ENCODE measurements at places on chromosomes 3 and 15. TPM values are rescaled to one million over a fixed set of nuclear protein-coding genes. Genes with fewer than 3 reads are reported as not detected.

DNA sequence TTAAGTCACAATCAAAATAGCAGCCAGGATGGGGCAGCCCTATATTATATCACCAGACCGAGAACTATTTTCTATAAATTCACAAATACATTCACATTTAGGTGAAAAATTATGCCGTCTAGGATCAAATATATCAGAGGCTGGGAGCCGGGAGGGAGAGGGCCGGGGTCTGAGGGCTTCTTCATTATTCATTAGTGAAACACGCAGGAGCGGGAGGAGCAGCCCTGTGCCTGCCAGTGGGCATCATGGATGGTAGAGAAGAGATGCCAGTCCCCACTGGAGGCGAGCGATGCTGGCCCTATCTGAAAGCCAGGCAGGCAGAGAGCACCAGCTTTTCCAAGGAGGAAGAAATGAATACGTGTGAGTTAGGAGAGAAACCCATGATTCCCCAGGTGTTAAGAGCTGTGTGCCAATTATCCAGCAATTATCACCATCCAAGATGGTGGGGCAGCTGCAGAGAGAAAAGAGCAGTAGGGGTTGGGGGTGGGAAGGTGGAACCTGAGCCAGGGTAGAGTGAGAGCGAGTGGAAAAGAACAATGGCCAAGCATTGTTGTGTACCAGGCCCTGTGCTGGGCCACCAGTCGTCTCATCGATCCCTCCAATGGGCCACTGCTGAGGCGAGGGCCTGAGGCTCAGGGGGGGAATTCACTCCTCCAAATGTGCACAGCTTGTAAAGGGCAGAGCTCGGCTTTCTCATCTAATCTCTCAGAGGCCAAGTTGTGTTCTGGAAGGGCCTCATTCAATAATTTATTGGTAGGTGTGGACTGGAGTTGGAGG is 261.3 kb upstream of the TLE3 start:
- H3K4me1 ChIP-seq, result peaks cover 4% of the 10 kb centered on the region
- no peak overlapping the region for H3K27ac ChIP-seq

GRCh38 chr15:88810446-88810845 is 7.2 kb downstream of the ACAN start:
- H3K4me3 ChIP-seq, result no peak overlapping the region
- no peaks in the 10 kb centered on the region for H3K36me3 ChIP-seq
- H3K27ac ChIP-seq, result no peak overlapping the region
- peak; percentile 53 for DNase-seq
- no peaks in the 10 kb centered on the region for H3K27me3 ChIP-seq

GRCh38 chr3:194869482-194870169 is 183.9 kb downstream of the FAM43A start:
- peak; percentile 88 for DNase-seq
- no peaks in the 10 kb centered on the region for H3K36me3 ChIP-seq
- H3K27ac ChIP-seq, result peak overlapping the region; percentile 96
- H3K27me3 ChIP-seq, result no peaks in the 10 kb centered on the region

- H3K27me3 ChIP-seq, result no peaks in the 10 kb centered on the region
- no peak overlapping the region for H3K4me3 ChIP-seq
- H3K27ac ChIP-seq, result no peak overlapping the region
- H3K4me1 ChIP-seq, result peaks cover 76% of the 10 kb centered on the region
- DNase-seq, result no peak
- no peaks in the 10 kb centered on the region for H3K36me3 ChIP-seq
These were observed 74.9 kb downstream of the CEMIP start for GRCh38 chr15:80854104-80854503.

DNA sequence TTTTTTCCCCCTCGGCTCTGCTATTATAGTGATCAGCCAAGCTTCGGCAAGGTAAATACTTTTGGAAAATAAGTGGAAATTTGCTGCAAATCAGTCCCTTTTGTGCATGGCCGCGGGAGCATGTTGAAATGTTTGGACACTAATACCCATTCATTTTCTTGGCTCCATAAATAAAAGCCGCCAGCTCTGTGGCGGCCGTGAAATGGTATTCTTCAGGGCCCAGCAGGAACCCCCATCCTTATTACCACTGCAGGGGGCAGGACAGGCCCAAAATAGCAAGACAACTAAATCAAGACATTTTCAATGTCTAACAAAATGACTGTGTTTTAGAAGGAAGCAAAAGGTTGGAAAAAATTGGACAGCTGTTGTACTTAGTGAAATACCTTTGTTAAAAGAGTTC is 362.3 kb downstream of the NR2F2 start:
- no peaks in the 10 kb centered on the region for H3K4me1 ChIP-seq
- no peak overlapping the region for H3K4me3 ChIP-seq
- H3K27me3 ChIP-seq, result peaks cover 72% of the 10 kb centered on the region
- H3K36me3 ChIP-seq, result no peaks in the 10 kb centered on the region
- H3K27ac ChIP-seq, result no peak overlapping the region
- DNase-seq, result no peak

Gene HSPBAP1
- 6.4 TPM for total RNA-seq

Gene AGBL1
- not detected for total RNA-seq

Gene SPINK8
- not detected for total RNA-seq

Gene CCRL2
- 6.0 TPM for total RNA-seq
